SHP77 (cell line): ENCODE measurements at places on chromosomes 4 and X.

GRCh38 chrX:149060921-149061320 is 444.2 kb downstream of the IDS start:
- DNase-seq: no peak

GRCh38 chr4:174522183-174523024 is at the start of gene HPGD:
HPGD (minus strand) TSS chr4:174522488; CDS start chr4:174522451, 37 bp downstream.
- peak; percentile 13 for DNase-seq

DNA sequence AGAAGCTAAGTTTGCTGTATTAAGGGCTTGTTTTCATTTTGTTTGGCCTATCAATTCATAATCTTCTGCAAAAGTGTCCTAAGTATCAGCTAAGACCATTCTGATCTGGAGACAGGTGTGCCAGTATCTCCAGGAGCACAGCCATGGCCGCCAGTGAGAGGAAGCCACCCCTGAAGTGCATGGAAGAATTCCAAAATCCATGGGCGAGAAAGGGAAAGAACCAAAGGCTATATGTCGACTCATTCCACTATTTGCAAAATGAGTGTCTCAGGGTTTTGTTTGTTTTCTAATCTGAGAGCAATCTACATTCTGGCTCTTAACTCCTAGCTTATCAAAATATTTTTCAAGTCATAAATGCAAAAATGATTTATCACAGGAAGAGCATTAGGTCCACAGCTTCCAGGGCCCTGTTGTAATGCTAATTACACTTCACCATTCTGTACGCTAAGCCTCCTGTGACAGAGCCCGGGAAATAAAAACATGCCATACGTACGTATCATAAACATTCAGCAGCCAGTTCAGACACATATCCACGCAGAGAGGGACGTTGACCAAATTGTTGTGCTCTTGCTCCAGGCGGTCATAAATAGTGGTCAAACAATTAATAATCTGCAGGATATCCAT is 137.3 kb upstream of the FTHL17 start:
- DNase-seq: peak; percentile 30

- DNase-seq: no peak
These were observed 2.7 kb upstream of the SRPK3 start for GRCh38 chrX:153778181-153778580.

GRCh38 chr4:124331781-124332180 is 380.8 kb downstream of the ANKRD50 start:
- DNase-seq: no peak

GRCh38 chrX:132173647-132174046 is 45.6 kb downstream of the RAP2C start:
- DNase-seq: no peak

DNA sequence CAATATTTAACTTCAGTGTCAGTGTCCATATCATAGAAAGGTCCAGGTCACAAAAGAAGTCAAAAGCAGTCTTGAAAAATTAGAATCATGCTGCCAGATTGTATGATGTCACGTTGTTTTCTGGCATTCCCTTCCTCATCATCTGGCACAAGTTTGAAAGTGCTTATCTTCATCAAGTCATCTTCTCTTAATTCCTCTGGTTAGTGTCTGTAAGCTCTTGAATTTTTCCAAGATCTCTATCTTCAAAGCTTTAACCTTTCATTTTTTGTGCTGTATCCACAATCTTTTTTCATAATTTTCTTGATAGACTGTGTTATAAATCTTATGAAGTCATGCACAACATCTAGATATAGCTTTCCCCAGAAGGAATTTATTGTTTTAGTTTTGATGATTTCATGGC is 682.7 kb upstream of the AADAT start:
- DNase-seq: no peak

DNA sequence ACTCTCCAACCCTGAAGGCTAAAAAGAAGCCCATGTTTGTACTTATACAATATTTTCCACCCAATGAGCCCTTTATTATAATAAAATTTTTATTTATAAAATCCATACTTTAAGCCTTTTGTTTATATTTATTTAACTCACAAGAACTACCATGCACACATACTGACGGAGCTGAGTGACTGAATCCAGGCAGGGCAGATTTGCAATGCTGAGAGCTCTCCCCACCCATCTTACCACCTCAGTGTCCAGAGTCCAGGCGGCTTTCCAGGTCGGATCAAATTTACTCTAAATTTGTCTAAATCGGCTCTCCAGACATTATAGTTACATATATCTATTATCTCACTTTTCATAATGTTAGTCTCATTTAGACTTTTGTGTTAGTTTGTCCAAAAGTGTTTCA is 74.1 kb downstream of the ARHGAP10 start:
- no peak for DNase-seq

- no peak for DNase-seq
These were observed 346.8 kb downstream of the NR3C2 start for GRCh38 chr4:148095346-148095923.

DNA sequence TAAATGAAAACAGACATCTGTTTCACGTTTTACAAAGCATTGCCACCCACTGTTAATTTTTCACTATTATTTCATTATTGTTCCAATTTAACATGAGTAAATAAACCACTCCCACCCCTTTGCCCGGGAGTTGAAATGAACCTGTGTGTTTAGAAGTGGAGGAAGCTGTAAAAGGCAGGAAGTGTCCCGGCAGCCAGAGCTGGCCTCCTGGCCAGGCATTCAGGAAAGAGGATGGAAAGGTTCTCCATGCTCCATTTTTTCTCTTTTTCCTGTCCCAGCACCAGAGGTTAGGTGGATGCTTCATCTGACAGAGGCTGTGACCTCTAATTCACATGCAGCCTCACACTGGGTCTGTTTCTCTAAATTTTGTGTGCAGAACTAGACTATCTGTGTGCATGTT is 55.5 kb upstream of the LNX1 start:
- peak; percentile 30 for DNase-seq

DNA sequence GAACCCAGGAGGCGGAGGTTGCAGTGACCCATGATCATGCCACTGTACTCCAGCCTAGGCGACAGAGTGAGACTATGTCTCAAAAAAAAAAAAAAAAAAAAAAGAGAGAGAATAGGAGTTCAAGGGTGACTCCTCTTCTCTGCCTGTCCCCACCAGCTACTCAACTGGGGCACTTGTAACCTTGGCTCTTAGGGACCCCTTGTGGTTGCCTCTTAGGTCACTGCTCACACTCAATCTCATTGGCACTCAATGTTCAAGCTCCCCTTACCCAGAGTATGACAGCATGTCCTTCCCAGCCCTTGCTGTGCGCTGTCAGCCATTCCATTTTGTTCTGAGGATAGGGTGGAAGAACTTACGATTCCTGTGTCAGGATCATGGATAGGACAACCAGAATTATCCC is 82.4 kb upstream of the BEND4 start:
- DNase-seq: no peak

DNA sequence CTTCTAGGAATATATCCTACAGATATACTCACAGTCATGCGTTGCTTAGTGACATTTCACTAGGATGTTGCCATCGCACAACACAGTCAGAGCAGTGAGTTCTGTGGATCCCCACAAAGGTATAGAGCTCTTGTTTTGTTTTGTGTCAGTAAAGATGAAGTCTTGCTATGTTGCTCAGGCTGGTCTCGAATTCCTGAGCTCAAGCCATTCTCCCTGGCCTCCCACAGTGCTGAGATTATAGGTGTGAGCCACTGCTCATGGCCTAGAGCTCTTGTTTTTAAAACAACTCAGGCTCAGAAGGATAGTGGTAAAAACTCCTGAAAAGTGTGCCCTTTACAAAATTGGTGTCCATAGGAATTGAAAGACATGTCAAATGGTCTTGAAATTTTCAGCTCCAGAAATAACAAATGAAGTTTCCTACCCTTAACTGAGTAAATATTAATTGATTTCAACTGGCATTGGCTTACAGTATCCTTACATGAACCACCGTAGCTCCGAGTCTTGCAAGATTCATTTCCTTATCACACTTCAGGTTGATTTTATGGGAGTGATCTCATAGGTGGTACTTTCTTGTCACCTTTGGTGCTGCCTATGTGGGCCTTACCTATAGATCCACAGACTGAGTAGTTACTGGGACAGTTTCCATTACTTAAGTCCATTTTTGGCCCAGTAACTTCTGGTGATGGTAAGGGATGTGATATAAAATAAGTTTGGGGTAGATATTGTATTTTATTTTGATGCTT is 3.6 kb downstream of the CWH43 start:
- no peak for DNase-seq

DNA sequence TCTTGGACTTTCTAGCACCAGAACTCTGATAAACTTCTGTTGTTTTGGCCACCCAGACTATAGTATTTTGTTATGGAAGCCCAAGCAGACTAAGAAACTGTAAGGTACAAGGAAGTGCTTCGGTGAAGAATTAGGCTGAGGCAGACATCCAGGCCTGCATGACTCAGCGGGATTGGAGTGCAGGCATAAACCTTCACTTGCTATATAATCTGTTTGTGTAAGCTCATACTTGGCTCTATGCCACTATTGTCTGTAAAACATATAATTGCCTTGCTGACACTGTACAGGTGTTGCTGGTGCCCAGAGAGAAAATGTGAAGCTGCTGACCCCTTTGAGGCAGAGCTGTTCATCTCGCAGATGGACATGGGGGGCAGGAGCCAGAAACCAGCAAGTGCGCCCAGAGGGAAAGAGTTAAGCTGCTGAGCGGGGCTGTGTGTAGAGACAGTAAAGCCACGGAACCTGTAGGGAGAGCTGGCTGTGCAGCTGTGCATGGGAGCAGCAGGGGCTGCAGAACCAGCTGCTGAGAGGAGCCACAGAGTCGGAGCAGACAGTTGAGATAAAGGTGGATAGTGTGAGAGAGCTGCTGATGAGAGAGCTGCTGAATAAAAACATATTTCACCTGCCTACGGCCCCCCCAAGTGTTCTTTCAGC is 96.2 kb downstream of the RBM46 start:
- DNase-seq: peak; percentile 12

- DNase-seq: peak; percentile 1
These were observed 12.2 kb upstream of the TMEM128 start for GRCh38 chr4:4260185-4260751.

DNA sequence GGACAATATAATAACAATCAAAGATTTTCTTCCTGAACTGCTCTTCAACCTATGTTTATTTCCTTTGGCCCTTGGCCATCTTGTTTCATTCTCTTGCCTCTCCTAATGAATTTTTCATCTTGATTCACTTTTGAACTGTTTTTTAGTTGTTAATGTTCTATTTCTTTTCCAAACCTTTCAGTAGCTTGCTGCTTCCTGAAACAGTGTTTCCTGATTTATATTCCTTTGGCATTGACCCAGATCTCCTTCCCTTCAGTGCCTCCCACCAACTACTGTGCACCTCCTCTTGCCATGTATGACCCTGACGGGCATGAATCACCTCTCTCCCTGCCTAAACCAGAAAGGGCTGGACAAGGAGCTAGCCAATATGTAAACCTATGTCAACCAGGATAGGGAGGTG is 25.6 kb upstream of the SPP1 start:
- DNase-seq: no peak

- DNase-seq: no peak
These were observed 19.9 kb downstream of the MAGEB17 start for GRCh38 chrX:16187024-16187760.

GRCh38 chr4:104722467-104722866 is 227.8 kb upstream of the CXXC4 start:
- no peak for DNase-seq

GRCh38 chrX:48488034-48488433 is 12.0 kb downstream of the FTSJ1 start:
- no peak for DNase-seq

DNA sequence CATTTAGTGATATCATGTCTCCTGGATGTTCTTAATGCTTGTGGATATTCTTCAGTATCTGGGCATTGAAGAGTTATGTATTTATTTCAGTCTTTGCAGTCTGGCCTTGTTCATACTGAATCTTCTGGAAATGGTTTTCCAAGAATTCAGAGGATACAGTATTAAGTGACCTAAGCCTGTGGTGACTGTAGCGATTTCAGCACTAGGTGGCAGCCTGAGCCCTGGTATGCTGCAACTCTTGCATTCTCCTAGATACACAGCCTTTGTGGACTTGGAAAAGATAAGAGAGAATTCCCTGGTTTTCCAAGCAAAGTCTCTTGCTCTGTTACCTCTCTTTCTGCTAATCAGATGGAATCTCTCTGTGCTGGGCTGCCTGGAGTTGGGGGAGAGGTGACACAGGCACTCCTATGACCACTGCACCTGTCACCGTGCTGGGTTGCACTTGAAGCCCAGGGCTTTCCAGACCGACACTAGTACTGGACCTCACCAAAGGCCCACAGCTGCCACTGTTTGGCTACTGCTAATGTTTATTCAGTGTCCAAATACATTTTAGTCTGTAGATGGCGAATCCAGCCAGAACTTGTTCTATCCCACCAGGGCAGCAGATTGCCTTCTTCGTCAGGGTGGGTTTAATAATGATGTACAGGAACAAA is 19.3 kb upstream of the SPIN2A start:
- DNase-seq: peak; percentile 54

DNA sequence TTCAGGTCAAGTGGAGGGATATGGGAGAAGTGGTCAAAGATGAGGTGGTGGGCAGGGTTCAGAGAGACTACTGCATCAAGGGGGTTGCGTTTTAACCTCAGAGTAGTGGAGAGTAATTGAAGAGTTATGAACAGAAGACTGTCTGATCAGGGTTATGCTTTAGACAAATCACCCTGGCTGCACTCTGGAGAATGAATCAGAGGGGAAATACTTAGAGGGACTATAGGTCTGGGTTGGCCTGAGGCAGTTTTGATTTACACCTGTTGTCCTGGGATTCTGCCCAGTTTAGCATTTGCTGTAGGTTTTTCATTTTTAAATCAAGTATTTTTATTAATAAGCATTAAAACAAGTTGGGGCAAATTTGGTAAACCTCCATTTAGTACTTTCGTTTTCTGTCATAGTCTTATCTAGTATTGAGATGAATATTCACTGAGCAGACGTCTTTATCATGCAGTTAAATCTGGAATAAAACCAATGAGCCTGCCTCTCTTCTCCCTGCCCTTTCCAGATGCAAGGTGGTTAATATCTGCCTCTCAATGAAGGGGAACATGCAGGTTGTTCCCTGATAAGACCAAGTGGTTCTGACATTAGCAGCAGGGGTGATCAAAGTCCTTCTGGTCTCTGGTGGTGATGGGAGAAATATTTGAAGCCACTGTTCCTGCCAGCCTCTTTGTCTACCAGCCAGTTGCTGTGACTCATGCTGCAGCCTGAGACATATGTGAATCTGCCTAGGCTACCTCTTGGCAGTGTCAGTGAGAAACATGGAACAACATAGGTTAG is 116.0 kb upstream of the RPS6KA3 start:
- peak; percentile 23 for DNase-seq

GRCh38 chrX:15903186-15903681 is 48.6 kb upstream of the AP1S2 start:
- DNase-seq: no peak

DNA sequence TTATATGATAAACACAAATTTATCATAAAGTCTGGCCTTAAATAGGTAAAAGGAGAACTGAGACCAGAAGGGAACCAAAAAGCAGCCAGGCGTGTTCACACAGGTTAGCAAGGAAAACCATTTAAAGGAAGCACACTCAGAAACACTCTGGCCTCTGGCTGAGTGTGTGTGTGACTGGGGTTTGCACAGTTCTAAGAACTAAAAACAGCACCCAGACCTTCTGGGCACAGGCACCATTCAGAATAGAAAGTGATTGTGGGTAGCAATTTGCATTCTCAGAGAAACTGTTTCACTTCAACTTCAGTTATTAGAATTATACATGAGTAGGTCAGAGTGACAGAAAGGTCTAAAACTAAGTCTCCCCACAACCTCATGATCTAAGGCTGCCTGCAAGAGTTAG is 10.0 kb downstream of the GPR82 start:
- no peak for DNase-seq

- no peak for DNase-seq
These were observed 27.0 kb upstream of the BANK1 start for GRCh38 chr4:101763576-101763975.

GRCh38 chr4:47145630-47146029 is 114.3 kb downstream of the GABRB1 start:
- no peak for DNase-seq

- DNase-seq: no peak
These were observed 187.5 kb upstream of the TBC1D9 start for GRCh38 chr4:140943486-140944198.
